ENCODE measurements at places on chromosomes 2 and 18. TPM values are rescaled to one million over a fixed set of nuclear protein-coding genes. Genes with fewer than 3 reads are reported as not detected.

Gene SERPINB10
- polyA plus RNA-seq, result not detected

Gene TRIM54
- polyA plus RNA-seq, result 3.4 TPM

GRCh38 chr2:99648178-99648844, 158.5 kb upstream of the REV1 start:
- no peaks in the 10 kb centered on the region for H3K36me3 ChIP-seq
- H3K4me1 ChIP-seq, result peaks cover 6% of the 10 kb centered on the region
- H3K27ac ChIP-seq, result no peak overlapping the region
- no peak overlapping the region for H3K4me3 ChIP-seq
- no peaks in the 10 kb centered on the region for H3K27me3 ChIP-seq
- DNase-seq, result peak; percentile 4

Gene IL36RN
- polyA plus RNA-seq, result not detected

- H3K4me3 ChIP-seq, result no peak overlapping the region
- H3K27ac ChIP-seq, result no peak overlapping the region
- H3K36me3 ChIP-seq, result no peaks in the 10 kb centered on the region
- no peak for DNase-seq
- 0 out of 2 replicates have a peak, but pooled peaks cover 2% of the 10 kb centered on the region for H3K27me3 ChIP-seq
Observed at GRCh38 chr2:905091-905832, 45.4 kb upstream of the SNTG2 start.

GRCh38 chr18:6236258-6236657, 178.5 kb downstream of the L3MBTL4 start:
- H3K4me1 ChIP-seq, result peaks cover 4% of the 10 kb centered on the region
- no peak overlapping the region for H3K4me3 ChIP-seq
- no peaks in the 10 kb centered on the region for H3K27me3 ChIP-seq
- no peaks in the 10 kb centered on the region for H3K36me3 ChIP-seq

GRCh38 chr2:136069773-136070172, 48.2 kb downstream of the CXCR4 start:
- no peak overlapping the region for H3K4me3 ChIP-seq
- H3K4me1 ChIP-seq, result no peaks in the 10 kb centered on the region
- H3K36me3 ChIP-seq, result no peaks in the 10 kb centered on the region
- H3K27ac ChIP-seq, result no peak overlapping the region

DNA sequence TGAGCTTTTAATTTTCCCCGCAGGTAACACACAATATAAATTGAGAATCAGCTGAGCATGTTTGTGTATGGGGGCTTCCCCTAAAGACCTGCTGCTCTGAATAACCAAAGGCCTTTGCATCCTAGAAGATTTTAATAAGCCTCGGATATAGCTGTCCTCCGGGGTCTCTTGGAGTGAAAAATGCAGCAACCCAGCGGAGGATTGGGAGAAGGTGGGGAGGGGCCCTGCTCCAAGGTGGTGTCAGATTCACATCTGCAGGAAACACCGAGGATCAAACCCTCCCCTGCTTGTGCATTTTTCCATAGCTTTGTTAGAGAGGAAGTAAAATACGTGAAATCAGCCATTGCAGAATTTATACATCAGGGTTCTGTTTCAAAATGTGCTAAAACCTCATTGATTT, 63.0 kb upstream of the OTOF start:
- H3K36me3 ChIP-seq, result no peaks in the 10 kb centered on the region
- H3K4me1 ChIP-seq, result peaks cover 12% of the 10 kb centered on the region
- H3K27me3 ChIP-seq, result no peaks in the 10 kb centered on the region
- peak; percentile 35 for DNase-seq
- no peak overlapping the region for H3K27ac ChIP-seq
- H3K4me3 ChIP-seq, result 0 out of 2 replicates have a peak overlapping the region, but pooled peaks have one; percentile 27

Gene AQP12B
- not detected for polyA plus RNA-seq

GRCh38 chr2:126784045-126784444, 114.6 kb upstream of the TEX51 start:
- H3K27me3 ChIP-seq, result no peaks in the 10 kb centered on the region
- no peak overlapping the region for H3K27ac ChIP-seq

Gene GDF7
- polyA plus RNA-seq, result 0.19 TPM

GRCh38 chr2:37632310-37632709, 39.1 kb downstream of the CDC42EP3 start:
- DNase-seq, result no peak
- no peaks in the 10 kb centered on the region for H3K27me3 ChIP-seq
- no peak overlapping the region for H3K27ac ChIP-seq
- H3K36me3 ChIP-seq, result no peaks in the 10 kb centered on the region
- H3K4me1 ChIP-seq, result no peaks in the 10 kb centered on the region
- no peak overlapping the region for H3K4me3 ChIP-seq

All from GM23338 (cell line).